NCI-H2171 (cell line): ENCODE measurements at places on chromosomes 5 and 9.

GRCh38 chr9:93456504-93456903 is 3.1 kb upstream of the FAM120AOS start:
- DNase-seq, result no peak

GRCh38 chr9:137756045-137756744 is 121.4 kb upstream of the CACNA1B start:
- DNase-seq, result no peak

- no peak for DNase-seq
Observed at GRCh38 chr5:165460911-165461310, 1955.5 kb downstream of the MAT2B start.

- DNase-seq, result no peak
Observed at GRCh38 chr5:139374909-139375308, 8.2 kb downstream of the SLC23A1 start.

GRCh38 chr5:10123254-10123989 is 126.3 kb downstream of the ATPSCKMT start:
- no peak for DNase-seq

DNA sequence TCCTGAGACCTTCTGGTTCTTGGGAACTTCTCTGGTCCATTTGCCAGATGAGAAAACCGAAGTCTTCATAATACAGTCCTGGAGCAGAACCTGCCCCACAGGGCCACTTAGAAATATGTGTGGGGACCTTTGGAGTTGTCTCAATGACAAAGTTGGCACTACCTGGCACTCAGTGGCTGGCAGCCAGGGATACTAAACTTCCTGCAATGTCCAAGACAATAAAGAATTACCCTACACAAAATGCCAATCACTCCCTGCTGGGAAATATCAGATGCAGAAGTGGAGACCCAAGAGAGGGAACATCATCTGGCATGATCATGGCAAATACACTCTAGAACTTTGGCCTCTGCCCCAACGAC is 29.6 kb downstream of the ADRB2 start:
- no peak for DNase-seq

DNA sequence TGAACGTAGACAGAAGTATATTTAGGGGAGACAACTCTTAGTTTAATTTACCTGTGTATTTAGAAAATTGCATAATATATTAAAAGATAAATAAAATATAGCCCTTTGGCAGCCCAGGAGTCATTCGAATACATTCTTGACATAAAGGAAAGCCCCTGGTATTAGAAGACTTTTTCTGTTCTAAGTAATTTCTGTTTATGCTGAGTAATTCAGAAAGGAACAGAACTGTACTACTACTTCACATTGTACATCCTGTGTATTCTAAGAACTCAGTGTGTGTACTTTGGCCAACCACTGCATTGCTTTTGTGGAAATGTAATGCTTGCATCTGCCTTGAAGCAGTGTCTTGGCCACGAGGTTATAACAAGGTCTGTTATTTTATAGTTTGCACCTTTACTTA is 136.4 kb downstream of the KDM4C start:
- DNase-seq, result no peak

DNA sequence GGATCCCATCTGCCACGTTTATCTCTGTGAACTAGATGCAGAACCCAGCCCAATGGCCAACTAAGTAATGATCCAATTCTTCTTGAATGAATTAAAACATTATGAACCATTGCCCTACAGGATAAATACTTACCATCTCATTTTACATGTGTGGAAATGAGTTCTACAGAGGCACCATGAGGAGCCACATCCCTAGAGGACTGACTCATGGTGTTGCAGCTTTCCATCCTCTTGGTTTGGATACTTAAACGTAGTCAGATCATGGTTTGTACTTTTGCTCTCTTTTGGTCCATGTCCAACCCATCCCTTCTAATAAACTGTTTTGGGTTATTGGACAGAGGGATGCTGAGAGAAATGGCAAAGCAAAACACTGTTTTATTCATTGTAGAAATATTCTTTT is 484.8 kb downstream of the EBF1 start:
- DNase-seq, result no peak

GRCh38 chr9:101220341-101220740 is 164.5 kb downstream of the BAAT start:
- no peak for DNase-seq

DNA sequence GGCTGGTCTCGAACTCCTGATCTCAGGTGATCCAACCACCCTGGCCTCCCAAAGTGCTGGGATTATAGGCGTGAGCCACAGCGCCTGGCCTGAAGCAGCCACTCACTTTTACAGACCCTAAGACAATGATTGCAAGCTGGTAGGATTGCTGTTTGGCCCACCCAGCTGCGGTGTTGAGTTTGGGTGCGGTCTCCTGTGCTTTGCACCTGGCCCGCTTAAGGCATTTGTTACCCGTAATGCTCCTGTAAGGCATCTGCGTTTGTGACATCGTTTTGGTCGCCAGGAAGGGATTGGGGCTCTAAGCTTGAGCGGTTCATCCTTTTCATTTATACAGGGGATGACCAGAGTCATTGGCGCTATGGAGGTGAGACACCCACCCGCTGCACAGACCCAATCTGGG is 1.5 kb downstream of the CA9 start:
- DNase-seq, result no peak

DNA sequence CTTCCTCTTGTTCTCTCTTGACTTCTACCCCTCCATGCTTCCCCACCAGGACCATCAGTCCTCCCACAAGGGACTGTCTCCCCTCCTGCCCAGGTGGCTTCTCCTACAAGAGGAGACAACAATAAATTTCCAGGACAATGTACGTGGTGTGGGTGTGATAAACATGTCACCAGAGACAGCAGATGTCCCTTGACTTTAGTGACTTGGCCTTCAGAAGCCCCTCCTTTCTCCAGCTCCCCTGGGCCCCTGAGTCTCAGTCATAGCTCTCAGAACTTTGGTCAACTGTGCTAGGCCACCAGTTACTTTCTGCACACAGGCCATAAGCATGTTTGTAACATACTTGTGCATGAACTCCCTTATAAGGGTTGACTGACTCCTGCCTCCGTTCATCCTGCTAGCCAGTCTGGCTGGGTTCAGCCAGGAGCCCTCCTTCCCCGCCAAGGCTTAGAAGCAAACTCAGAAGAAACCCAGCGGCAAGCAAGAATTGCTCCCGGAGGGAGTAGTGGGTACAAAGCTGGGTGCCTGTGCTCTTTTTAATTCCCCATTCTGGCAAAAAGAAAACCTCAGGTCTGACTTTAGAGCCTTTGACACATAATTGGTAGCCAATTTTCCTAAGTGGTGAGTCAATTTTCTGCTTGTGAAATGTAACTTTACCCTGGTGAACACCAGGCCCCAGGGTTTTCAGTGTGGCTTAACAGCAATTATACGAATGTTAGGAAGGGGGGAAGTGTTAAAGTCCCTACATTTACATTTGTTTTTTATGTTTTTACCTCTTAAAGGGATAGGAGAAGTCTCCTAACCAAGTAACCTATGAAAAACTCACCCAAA is 49.2 kb downstream of the EBF1 start:
- DNase-seq, result no peak

DNA sequence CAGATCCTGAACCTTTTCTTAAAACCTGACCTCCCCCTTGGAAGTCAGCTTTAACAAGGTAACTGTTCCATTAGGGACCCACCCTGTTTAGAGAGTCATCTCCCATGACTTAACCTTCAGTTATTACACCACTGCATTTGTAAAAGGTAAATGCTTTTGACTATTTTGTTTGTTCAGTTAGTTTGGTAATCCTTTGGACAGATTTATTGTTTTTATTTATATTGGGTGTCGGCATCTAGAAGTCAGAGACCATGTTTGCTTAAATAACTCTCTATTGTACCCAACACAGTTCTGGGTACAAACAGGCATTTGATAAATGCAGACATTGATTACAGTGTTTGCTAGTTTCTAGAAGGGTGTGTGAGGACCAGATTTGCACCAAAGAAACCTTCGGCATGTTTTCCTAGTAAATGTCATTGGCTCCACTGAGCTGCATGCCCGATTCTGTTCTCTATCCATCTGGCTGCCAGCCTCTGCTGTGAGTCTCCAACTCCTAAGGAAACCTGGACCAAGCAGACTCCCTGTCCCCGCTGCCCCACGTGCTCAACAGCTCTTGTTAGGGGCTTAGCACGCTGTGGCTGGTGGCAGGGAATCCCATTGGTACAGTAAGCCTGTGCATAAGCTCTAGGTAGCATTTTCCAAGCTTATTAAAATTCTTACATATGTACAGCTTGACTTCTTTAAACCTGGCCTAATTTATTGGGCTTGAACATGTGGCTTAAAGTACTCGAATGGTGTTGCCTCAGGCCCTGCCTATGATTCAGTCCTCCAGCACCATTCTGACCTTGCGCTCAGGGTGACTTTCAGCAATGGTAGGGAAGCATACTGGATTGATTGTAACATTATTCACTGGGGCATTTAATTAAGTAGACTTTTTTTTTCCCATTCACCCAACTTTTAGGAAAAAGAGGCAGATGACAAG is 6.6 kb downstream of the PCBD2 start:
- DNase-seq, result no peak
